ENCODE measurements at places on chromosomes 13 and 19.
A peak's percentile ranks its signal among the peaks of the same experiment; 100 is the strongest.

DNA sequence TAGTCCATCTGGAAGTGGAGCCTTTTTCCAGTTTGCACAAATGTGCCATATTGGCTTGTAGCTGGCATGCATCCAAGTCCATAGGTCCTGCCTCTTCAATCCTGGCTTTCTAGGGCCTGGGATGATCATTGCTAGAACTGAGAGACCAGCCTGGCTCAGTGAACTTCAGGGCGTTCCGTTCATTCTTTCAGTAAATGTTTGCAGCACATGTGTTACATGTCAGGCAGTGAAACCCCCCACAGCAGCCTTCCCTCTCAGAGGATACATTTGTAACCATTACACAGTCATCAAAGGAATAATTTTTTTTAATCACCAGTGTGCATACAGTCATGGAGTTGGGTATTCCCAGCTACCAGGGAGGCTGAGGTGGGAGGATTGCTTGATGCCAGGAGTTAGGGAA lies 9.7 kb downstream of the FUT2 start:
- no peak for DNase-seq

- no peak for DNase-seq
Observed at GRCh38 chr19:5018224-5019015, 49.5 kb downstream of the KDM4B start.

- no peak for DNase-seq
Observed at GRCh38 chr13:36211567-36211966, 2.8 kb downstream of the SOHLH2 start.

DNA sequence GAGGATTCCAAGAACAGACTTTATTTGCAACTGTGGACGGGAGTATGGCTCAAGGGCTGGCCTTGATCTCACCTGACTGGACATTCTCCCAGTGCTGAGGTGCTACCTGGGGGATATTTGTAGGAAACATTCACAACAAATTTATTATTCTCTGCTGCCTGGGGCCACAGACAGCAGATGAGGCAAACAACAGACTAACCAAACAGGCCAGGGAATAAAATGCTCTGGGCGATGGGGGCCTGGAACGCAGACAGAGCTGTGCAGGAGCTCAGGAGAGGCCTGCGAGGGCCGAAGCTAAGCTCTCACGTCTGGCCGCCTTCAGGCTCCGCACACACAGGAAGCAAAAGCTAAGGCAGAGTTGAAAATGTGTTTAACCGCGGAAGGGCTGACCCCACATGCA lies 7.8 kb downstream of the PLPP2 start:
- no peak for DNase-seq

GRCh38 chr19:30689474-30689873 lies 317.3 kb downstream of the ZNF536 start:
- no peak for DNase-seq

GRCh38 chr13:59721926-59722910 lies 441.5 kb downstream of the DIAPH3 start:
- DNase-seq = no peak

- peak; percentile 56 for DNase-seq
Observed at GRCh38 chr19:29779921-29780320, 31.9 kb upstream of the CCNE1 start.

DNA sequence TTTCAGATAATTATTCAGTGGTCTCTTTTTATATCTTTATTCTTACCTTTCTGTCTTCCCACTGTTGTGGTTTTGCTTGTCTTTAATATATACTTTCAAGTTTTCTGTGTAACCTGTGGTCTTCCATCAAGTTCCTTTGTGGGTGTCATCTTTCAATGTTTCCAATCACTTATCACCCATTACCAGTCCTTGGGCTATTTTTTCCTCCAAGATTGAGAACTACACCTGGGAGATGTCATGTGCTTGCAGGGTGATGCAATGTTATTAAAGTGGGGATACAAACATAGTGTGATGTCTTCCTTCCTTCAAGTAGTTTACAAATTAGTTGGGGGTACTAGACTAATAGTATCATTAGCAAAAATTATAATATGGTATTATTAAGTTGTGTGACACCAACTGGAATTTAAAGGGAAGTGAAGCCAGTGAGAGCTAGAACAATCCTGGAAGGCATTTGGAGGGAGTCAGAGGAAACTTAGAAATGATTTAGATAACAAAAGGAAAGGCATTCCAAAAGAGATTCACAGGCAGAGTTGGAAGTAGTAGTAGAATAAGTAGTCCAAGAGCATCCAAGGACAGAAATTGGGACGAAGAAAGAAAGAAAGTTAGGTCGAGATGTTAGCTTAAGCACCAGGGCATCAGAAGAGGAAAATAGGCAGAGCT lies 3.4 kb downstream of the FNDC3A start:
- no peak for DNase-seq

DNA sequence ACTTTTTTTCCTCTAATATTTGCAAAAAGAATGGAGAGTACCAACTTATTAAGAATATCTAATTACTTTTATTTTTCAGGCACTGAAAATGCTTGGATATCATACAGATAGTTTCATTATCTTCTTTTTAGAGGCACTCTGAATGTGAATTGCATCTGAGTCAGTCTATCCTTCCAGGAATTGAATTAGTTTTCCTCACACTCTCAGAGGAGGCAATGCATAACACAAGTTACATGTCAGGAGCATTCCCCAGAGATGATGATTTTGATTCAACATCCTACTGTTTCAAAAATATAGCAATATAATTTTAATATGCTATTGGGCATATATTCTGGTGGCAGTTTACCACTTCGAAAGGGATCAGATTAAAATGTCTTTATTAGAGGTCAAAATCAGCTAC lies 1315.4 kb downstream of the PCDH9 start:
- DNase-seq = no peak

DNA sequence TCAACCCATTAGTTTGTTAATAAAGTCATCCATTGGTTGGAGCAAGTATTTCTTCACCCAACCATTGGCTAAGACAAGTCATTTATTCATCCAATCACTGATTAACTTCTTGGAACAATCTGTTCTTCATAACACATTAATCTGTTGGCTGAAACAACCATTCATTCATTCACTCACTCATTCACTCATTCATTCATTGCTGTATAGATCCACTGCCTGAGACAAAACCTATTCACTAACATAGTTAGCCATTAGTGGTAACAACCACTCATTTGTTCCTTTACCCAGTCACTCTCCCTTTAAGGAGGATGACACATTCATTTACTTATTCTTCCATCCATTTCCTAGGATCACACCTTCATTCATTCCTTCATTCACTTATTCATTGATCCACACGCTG lies 15.2 kb downstream of the EML2 start:
- no peak for DNase-seq

- DNase-seq = no peak
Observed at GRCh38 chr19:58279925-58280316, 1.2 kb downstream of the ZNF8 start.

- peak; percentile 81 for DNase-seq
Observed at GRCh38 chr19:45305421-45305820, 17.3 kb downstream of the CKM start.

DNA sequence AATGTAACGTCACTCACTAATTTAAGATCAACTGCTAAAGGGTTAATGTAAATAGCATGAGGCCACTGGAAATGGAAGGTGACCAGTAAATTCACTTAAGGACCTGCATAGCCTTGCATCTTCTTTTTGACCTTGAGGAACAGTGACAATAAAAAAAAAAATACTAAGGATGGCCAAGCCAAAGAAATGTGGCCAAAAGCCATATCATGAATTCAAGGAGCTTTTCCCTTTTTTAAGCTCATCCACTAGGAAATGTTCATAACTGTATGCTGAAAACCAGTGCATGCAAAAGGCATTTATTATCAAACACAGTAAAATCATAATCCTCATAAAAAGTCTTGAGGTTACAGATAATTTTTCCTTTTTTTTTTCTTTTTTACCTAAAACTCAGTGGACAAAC lies 77.5 kb downstream of the LHFPL6 start:
- DNase-seq = no peak

DNA sequence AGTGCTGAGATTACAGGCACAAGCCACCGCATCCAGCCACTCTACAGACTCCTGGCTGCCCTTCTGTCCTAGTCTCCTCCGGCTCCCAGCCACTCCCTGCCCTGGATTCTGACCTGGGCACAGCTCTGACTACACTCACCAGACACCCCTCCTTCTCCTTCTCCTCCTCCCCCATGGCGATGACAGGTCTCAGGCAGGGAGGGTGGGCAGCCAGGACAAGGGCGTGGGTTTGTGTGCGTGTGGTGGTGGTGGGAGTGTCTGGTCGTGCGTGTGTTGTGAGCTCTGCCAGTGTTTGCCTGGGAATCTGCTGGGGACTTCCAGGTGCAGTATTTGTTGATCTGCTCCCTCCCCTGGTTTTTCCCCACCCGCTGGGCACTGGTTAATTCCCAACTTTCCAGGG lies 3.0 kb upstream of the NCCRP1 start:
- no peak for DNase-seq

DNA sequence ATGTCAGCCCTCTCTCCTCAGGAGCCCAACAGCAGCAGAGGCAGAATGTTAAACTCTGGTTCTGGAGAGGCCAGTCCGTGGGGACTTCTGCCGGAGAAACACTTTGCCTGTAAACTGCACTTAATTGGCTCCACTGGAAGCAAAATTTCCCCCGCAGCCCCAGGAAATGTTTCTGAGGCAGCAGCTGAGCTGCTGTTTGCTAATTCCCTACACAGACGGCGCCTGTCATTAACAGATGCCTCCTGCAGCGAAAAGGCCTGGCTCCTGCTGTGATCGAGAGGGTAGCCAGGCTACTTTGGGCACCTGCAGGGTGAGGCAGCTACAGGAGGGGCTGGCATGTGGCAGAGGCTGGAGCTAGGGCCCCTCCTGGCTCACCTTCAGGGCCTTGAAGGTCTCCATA lies 5.2 kb upstream of the TM6SF2 start:
- DNase-seq = no peak

DNA sequence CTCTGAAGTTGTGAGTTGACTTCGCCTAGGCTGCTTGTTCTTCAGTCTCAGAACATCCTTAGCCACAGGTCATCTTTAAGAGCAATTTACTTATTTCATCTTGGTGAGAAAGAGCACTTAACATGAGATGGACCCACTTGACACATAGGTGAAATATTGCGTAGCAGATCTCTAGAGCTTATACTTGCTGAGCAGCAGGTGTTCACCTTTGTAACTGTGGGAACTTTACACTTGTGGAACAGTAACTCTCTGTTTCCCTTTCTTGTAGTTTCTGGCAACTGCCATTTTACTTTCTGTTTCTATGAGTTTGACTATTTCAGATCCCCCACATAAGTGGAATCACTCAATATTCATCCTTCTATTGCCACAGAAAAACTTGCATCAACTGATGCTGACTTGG lies 95.7 kb downstream of the SLC10A2 start:
- no peak for DNase-seq

DNA sequence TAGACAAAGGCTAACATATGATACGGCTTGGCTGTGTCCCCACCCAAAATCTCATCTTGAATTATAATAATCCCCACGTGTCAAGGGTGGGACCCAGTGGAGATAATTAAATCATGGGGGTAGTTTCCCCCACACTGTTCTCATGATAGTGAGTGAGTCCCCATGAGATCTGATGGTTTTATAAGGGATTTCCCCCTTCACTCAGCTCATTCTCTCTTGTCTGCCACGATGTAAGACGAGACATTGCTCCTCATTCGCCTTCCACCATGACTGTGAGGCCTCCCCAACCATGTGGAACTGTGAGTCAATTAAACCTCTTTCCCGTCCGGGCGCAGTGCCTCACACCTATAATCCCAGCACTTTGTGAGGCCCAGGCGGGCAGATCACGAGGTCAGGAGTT lies 143.5 kb downstream of the RXFP2 start:
- DNase-seq = no peak

DNA sequence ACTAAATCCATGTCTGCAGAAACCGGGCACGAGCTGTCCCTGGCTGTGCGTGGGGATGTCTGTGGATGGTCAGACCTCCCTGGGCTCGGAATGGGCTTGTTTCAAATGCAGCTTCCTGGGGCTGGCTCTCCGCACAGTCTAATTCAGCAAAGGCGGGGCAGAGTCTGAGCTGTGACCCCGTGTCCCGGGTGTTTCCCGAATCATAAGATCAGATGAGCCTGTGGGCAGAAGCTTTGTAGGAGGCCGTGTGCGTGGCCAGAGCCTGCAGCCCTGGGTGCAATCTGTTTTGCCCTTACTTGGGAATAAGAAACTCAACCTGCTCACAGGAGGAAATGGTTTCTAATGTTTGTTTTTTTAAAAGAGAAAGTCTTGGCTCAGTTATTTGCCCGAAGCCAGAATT lies 13.9 kb upstream of the GNA11 start:
- DNase-seq = no peak

GRCh38 chr13:20116213-20116612 lies 44.6 kb downstream of the GJA3 start:
- DNase-seq = peak; percentile 48

DNA sequence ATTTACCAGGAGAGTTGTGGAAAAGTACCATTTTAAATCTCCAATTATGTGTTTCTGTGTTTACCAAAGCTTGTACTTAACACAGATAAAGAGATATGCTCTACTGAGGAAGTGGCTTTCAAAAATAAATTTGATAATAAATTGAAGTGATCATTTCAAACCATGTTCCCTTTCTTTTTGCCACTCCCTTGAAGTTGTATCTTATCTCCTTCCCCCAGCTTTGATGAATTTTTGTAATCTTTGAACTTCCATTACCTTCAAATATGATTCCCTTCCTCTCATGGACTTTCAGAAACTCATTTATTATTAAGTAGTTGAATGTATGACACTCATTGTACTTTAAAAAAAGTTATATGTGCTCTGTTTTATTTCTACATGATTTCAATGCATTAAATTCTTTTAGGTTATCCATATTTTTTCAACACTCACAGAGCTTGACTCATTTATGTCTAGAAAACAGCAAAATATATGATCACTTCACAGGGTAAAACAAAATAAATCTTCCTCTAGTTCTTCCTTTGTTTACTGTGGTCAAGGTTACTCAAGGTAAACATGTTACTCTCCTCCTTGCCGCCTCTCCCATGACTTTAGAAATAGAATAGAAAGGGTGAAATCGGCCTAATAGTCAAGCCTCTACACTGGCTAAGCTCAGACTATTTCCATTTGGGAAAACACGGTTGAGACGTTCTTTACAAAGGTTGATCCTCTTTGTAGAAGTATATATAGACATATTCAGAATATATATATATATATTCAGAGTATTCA lies 251.2 kb upstream of the SPRY2 start:
- no peak for DNase-seq

DNA sequence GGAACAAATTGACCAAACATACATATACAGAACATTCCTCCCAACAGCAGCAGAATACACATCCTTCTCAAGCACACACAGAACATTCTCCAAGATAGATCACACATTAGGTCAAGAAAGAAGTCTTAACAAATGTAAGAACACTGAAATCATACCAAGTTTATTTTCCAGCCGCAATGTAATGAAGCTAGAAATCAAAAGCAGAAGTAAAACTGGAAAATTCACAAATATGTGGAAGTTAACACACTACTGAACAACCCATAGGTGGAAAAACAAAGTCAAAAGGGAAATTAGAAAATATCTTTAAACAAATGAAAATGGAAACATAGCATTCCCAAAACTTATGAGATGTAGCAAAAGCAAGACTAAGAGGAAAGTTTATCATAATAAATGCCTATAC lies 692.6 kb downstream of the DIAPH3 start:
- no peak for DNase-seq

DNA sequence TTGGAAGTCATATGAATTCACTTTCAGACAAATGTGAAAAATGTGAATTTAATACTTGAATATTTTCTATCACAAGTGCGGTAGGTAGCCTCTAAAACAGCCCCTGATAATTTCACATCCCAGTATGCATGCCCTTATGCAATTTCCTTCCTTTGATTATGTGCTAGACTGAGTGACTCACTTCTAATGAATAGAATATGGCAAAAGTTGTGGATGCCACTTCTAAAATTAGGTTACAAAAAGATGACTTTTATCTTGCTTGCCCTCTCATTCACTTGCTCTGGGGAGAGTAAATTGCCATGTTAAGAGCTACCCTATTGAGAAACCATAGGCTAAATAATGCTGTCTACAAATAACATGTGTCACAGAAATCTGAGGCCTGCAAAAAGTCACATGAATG lies 402.5 kb upstream of the PCDH9 start:
- no peak for DNase-seq

Data from Karpas-422 (cell line).